Left forelimb (tissue), 1 donor: ENCODE measurements at places on chromosomes 6 and 20.

DNA sequence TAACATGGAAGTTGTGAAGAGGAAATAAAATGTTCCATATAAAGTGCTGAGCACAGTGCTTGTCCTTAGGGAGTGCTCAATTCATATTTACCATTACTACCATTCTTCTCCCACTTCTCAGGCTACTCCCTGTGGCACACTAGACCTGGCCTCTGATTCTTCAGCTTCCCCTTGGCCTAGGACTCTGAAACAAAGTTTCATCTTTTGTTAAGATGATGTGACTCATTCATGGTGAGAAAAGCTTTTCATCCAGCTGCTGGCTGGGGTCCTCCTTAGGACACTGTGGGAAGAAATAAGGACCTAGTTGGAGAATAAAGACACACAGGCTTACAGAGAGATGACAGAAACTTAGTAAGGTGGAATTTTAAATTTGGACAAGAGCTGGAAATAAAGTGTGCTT, 314.8 kb downstream of the CDC5L start:
- DNase-seq: no peak

DNA sequence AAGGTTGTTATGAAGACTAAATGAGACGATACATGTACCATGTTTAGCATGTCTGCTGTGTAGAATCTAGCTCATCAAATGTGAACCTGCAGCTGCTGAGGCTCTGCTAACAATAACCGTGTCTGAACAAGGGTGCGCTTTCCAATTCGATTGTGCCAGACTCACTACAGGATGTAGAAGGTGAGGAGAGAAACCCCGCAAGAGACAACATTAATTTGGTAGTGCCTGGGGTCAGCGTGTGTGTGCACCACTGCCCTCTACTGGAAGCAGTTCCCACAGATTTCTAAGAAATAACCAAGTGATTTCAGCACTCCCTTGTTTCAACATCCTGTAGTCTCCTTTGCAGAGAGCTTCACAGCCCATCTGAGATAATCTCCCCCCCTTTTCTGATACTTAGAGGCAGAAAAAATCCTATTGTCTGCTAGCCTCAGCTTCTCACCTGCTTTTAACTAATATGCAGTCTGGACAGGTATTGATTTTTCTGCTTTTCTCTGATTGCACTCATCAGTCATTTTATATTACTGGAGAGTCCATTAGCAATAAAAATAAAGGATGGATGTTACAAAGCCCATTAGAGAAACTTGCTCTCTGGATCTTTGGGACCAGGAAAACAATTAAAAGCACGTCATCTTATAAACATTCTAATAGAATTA, 96.7 kb upstream of the BACH2 start:
- DNase-seq: no peak

- DNase-seq: no peak
Observed at GRCh38 chr6:165961233-165961632, 206.4 kb downstream of the TBXT start.

GRCh38 chr20:57658833-57659516, 38.7 kb upstream of the ZBP1 start:
- DNase-seq: peak; percentile 55
